ENCODE measurements at places on chromosomes 2 and 18.

DNA sequence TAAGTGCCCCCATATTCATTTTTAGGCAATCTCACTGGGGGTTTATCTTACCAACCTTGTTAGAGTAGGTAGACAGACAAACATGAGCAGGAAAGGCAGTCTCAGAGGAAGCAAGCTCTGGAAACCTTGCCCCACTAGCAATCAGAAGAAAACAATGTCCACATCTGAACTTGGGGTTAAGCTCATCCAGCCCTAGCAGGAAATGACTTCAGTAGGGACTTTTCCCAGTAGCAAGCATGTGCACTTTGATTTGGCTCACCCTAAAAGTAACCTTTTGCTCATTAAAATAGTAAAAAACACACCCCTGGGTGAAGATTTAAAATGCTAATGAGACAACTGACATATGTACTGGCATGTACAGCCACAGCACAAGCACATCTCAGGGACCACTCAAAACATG is 175.5 kb downstream of the AKAIN1 start:
- DNase-seq, result no peak

DNA sequence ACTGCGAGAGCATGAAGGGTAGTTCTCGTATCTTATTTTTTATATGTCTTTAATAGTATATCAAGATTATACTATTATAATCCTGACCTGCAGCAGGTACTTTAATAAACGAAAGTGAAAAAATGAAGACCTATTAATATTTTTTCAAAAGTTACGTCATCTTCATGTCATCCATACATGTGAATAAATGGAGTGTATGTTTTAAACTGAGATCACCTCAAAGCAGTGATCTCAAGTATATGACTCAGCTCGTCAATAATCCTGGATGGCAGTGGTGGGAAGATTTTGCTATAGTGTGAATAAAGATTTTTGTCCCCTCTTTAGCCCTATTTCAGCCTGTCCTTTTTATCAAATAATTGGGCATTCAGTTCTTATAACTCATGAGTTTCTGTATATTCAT is 166.3 kb upstream of the FBXO11 start:
- no peak for DNase-seq

DNA sequence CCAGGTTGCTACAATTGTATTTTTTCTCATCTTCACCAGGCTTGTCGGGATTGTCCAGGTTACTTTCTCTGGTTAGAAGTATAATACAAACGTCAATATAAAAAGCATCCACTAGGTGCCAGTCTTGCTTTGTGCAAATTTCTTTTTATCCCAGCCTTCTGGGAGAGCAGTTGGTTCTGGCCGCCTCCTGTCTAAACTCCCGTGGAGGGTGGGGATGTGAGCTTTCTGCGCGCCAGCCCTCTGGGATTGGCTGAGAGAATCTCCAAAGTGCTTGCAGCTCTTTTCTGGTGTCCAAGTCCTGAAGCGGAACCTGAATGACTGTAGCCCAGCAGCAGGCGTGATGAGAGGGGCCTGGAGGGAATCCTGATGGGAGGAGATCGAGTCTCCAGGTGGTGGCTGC is 22.4 kb upstream of the TOGARAM2 start:
- peak; percentile 86 for DNase-seq

GRCh38 chr2:156322686-156323231 is 9.8 kb downstream of the NR4A2 start:
- DNase-seq, result no peak

DNA sequence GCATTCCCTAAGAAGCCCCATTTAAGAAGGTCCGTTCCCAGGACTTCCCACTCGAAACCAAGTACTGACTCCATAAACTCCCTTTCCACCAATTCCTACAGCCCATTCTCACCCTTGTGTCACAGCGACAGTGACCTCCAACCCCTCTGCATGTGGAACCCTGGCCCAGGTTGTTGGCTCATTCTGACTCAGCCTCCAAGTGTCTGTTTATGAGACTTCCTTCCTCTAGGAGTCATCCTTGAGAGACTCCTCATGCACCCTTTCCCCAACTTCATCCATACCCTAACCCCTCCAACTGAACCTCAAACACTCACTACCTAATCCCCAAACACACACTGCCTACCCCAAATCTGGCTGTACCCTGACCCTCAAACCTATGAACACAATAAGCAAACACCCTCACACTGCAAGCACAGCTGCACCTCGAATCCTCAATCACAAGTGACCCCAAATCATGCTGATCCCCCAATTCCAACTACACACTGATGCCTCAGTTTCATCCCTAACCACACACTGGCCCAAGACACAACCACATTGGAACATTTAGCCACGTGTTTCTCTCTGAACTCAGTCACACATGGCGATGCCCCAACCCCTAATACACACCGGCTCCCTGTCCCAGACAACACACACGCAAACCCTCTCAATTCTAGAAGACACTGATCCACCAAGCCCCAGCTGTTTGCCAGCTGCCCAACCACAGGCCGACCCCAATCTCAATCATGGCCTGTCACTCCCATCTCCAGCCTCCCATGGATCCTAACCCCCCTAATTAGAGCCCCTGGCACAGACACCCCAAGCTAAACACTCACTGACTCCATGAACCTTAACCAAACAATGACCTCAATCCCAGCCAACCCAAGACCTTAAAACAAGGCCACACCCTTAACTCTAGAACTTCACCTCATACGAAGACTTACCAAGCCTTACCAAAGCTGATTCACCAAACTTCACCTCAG is 219.6 kb downstream of the CYP26B1 start:
- DNase-seq, result no peak

DNA sequence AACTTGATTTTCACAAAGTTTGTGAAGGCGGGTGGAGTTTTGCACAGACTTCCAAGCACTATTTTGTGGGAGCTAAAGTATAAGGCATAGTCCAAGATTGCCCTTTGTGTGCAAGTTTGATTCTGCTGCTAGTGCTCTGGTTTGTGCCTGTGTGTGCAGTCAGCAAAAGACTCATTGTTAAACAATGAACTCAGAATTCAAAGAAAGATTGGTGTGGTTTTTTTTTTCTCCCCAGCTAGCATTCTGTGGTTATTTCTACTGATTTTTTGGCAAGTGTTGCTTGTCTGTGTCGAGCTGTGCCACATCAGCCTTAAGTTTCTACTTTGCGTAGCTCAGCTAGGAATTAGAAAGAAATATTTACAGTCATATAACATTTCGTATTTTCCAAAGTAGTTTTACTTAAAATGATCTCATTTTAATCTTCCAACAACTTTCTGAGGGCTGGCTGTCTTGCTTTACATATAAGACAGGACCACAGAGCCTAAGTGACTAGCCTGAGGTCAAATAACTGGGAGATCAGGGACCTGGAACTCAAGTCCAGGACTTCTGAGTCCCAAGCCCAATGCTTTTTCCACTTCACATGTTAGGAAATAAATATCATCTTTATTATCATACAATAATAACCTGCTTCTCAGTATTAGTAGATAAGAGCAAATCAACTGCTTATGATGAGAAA is 69.8 kb downstream of the BABAM2 start:
- DNase-seq, result peak; percentile 46

GRCh38 chr2:8543060-8543382 is 138.8 kb upstream of the ID2 start:
- no peak for DNase-seq

DNA sequence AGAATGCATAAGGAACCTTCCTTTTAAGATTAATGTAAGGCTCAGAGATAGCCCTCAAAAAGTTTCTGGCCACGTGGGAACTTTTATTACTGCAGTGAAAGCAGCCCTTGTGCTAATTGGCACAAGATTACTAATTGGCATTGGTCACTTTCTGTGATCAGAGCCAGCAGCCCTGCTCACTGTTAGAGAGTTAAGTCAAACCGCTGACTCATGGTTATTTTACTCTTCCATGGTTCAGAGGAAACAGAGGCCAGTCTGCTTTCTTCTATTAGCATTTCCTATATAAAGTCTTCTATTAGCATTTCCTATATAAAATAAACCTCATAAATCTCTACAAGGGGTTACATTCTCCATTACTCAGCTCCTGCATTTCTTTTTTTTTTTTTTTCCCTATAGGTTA is 1.5 kb upstream of the SLC35G4 start:
- peak; percentile 21 for DNase-seq

DNA sequence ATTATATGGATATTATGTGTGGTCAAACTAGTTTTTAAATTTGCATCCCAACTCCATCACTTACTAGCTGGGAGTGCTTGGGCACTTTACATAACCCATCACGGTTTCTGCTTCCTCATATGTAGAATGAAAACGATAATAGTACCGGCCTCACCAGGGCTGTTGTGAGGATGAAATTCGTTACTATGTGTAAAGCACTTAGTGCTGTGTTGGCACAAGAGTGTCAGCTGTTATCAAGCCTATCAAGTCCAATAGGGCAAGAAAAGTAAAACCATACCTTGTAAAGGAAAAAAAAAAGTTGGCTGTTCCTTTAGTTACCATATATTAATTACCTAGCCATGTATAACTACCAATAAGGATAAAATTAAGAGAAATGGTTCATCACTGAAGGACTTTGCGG is 65.4 kb downstream of the TET3 start:
- DNase-seq, result no peak

DNA sequence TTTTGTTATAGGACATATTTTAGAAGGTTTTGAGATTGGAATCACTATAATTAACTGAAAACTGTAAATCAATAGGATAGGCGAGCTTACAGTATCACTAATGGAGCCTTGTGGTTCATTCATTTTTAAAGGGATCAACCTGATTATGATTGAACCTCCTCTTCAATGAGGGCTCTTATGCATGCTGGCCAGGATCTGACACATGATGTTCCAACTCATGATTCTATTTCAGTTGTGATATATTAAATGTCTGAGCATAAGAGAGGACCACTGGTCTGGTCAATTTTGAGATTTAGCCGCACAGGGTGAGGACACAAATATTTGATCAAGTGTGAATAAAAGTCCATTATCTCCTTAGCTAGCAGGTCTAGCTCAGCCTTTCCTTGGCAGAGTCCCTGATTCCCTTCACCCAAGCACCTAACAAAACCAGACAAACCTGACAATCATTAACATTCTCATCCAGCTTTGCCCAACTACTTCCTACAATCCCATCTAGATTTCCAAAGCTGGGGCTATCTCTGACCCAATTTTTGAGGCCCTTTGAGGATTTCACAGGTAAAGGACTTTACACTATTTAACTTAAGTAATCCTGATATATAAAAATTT is 6.9 kb upstream of the MAP4K4 start:
- no peak for DNase-seq

DNA sequence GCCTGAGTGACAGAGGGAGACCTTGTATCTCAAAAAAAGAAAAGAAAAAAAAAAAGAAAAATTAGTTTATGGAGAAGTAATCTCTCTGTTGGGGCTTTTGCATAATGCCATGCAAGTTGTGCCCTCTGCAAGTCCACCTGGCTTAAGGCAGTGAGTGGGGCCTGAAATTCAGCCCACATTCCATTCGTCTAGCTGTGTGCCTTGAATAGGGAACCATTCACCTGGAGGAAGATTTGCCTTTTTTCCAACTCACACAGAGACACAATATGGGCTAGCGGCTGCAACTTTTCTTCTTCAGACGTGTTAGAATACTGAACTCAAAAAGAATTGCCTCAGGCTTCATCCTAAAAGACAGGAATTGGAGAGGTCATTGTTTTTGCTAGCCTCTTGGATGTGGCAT is 160.0 kb upstream of the STON1 start:
- DNase-seq, result no peak

GRCh38 chr2:199818026-199818425 is 33.0 kb downstream of the FTCDNL1 start:
- DNase-seq, result no peak

DNA sequence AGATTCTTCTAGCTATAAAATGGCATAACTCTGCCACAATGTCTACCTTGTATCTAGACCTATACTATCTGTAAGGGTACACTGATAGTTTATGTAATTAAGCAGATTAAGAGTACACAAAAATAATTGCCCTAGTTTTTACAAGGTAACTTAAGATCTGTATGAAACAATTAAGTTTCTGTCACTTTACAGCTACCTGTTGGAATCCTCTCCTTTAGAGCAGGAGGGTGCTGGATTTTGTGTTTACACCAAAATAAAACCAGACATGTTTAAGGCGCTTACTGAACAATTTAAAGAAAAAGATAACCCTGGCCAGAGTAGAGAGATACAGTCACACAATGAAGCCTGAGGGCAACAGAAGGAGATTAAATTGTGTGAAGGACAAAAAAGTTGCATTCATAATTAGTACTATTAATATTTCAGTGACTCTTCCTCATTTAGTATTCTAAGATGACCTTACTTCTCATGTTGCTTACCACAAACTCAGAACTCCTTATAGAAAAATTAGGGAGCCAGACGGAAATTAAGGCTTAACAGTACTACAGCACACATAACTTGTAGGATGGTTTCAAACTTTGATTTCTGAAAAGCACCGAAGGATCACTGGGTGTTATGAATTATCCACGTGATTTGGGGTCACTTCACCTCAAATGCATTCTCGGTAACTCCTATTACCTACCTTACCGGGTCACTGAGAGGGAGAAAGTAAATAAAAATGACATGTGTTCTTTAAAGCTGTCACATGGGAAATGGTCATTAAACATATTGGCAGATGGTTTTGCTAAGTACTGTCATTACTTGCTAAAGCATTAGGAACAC is 1.0 kb downstream of the DARS1 start:
- peak; percentile 56 for DNase-seq

GRCh38 chr18:58668897-58669296 is 2.4 kb upstream of the MALT1 start:
- DNase-seq, result peak; percentile 30

DNA sequence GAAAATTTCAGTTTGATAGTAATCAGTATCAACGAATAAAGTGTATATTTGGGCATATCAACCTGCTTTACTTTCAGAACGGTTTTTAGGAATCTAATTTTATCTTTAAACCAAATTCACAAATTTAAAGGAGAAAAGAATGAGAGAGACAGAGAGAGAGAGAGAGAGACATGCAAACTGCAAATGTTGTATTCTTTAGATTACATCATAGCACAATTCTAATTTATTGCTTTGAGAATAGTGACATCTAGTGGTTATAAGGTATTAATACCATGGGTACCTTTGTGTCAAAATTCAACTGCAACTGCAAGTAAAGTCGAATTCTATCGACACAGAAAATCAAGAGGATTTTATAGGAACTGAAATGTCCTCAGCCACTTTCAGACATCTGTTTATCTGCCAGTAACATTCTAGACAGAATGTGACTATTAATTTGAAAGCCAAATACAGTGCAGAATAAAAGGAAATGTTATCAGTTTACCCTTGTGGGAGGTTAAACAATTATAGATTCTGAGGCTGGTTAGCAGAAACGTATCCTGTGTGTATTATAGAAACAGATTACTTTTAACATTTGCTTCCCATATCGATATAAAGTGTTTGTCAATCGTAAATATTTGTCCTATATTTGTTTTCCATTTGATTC is 529.8 kb upstream of the VRK2 start:
- peak; percentile 77 for DNase-seq

DNA sequence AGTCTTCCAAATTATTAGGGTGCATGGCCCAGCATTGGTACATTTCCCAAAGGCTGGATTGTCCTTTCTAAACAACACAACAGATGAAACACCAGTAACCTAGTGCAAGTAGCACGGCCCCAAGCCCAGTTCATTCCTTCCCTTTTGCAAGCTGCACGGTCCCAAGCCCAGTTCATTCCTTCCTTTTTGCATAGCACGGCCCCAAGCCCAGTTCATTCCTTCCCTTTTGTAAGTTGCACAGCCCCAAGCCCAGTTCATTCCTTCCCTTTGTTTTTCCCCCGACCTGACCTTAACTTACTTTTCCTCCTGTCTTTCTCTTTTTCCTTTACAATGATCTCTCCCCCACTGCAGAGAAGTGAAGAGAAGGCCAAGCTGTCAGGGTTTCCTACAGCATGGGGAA is 60.9 kb downstream of the C18orf63 start:
- DNase-seq, result no peak

All from OCI-M1 (cell line).